Cortex of kidney (tissue), 1 donor: ENCODE measurements at places on chromosomes 11 and 22.

DNA sequence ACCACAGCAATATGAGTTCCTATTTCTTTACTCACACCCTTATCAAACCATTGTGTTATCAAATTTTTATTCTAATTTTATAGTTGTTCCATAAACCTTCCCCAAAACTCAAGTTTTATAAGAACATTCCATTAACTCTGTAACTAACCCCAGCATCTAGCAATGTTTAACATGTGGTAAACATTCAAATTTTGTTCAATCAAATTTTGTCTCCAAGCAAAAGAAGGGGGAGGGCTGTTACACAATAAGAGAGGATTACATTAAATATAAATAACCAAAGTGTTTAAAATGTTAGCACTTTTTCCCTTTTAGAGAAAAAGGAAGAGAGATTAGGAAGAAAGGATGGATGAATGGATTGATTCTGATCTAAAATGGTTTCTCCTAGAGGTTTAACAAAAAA lies 20.5 kb downstream of the RBFOX2 start:
- no peak for DNase-seq

GRCh38 chr22:44051961-44052360 lies 27.9 kb downstream of the PARVB start:
- DNase-seq, result no peak

GRCh38 chr22:36180038-36180880 lies 19.7 kb upstream of the APOL3 start:
- DNase-seq, result no peak

DNA sequence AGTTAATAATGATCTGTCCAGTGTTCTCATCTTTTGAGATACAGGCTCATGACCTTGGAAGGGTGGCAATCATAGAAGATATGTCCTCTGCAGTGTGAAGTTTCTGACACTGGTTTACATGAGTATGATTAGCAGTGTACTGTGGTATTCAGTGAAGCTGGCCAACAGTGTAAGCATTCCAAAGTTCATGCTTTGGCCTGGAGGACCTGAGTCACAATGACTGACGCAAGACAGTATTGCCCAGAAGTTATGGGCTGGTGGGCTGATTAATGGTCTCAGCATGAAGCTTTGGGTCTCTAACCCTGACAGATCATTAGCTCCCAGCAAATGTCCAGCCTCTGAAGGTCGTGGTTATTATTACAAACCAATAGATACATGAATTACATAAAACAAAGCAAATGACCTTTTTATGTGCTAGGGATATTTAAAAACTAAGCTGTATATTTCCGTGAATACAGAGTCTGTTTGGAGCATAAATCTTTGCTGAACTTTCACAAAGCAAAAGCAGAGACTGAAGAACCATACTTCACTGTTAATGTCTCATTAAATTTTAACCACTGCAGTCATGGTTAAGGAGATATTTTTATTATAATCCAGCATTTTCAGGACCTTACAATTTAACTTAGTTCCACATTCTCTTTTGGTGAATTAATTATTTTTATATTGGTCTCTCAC lies 28.3 kb upstream of the USP47 start:
- DNase-seq, result no peak

DNA sequence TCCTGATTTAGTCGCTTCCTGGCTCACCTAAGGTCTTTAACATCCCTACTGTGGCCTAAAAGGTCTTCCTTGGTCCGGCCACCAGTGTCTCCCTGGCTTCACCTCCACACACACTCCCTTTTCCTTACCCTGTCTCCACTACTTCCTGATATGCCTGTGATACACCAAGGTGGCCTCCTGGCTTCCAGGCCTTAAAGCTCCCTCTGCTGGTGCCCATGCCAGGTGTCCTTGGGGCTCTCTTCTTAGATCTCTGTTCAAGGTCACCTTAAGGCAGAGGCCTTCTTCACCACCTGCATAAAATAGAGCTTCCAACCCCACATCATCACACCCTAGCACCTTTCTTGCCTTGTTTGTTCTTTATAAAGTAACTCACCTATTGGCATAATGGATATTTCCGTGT lies 787.7 kb downstream of the NTM start:
- no peak for DNase-seq

DNA sequence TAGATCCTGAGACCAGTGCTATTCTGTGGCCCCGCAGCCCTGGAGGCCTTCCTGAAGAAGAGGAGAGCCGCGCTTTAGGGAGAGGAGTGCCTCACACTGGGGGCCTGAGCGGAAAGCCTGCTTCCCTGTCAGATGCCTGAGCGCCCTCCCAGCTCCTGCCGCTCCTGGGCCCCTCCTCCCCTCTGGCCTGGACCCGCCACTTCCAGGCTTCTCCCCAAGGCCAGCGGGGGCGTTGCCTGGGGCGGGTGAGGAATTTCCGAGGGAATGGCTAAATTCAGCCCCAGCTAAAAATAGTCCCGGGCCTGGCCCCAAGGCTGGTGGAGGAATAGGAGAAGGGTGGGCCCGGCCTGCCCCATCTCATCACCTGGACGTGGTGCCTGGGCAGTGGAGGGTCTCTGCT lies 15.4 kb downstream of the ARHGEF17 start:
- no peak for DNase-seq

GRCh38 chr22:25386538-25386884 lies 167.1 kb downstream of the CRYBB2 start:
- DNase-seq, result no peak

DNA sequence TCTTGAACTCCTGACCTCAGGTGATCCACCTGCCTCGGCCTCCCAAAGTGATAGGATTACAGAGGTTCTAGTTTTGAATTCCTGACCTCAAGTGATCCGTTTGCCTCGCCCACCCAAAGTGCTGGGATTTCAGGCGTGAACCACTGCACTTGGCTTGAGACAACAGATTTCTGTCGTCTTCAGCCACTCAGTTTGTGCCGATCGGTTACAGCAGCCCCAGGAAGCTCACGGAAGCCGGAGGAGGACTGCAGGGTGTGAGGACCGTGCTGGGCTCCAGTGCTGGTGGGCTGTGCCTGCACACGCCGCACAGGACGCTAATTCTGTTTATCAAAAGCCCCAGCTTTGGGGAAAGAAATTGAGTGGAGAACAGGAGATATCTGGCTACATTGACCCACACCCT lies 82.0 kb downstream of the CELSR1 start:
- DNase-seq, result no peak

DNA sequence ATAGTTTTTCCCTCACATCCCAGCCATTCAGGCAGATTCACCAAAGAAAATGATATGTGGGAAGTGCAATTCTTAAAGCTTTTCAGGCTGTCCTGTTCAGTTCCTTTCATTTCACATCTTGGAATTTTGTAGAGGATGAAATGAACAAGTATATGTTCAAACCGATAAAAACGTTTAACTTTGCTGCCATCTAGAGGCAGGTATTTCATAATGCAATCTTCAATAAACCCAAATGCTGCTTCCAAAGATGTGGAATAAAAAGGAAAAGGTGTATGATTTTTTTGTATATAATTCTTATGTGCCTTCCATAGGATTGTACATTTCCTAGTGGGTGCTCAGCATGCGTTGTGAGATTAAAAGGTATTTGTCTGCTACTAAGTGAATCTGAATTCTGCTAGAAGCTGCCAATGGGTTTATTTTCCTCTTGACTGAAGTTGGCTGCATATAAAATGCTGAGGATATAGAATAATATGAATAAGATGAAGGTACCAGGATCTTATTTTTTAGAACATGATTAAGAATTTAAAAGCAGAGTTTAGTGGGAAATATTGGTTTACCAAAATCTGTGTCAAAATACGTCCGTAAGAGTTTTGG lies 199.3 kb downstream of the PGR start:
- DNase-seq, result no peak

DNA sequence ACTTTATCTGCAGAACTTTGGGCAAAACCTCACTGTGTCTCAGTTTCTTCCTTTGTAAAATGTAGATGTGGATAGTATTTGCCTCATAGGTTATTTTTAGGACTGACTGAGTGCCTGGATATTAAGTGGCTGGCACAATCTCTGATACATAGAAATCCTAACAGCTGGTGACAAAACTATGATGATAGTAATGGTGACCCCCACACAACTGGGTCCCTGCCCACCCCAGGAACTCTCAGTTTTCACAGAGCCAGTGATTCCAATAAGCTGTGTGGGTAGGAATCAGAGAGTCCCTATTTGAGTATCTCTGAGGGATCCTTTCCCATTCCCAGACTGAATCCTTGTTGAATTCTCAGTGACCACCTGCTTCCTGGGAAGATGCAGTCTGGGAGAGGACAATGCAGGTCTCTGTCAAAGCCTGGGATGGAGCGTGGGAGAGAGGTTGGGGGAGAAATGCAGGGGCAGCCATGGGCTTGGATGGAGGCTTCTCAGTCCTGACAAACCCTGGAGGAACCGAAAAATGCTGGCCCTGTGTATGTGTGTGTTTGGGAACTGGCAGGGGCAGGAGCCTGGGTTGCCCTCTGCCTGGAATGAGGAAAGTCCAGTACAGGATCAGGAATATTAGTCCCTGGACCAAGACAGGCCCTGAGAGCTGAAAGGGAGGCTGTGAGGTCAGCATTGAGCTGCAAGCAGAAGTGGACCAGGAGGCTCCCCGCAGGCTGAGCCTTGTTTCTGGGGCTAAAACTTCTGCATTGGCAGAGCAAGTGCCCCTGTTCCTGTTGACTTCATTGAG lies 6.1 kb upstream of the P2RY6 start:
- DNase-seq, result no peak

- DNase-seq, result no peak
These were observed at the start of gene MRPL16 for GRCh38 chr11:59810189-59810910. Gene MRPL16 (minus strand): TSS chr11:59810778. CDS start chr11:59810658, 120 bp downstream.

GRCh38 chr11:83120327-83120726 lies 36.6 kb upstream of the PCF11 start:
- DNase-seq, result no peak

DNA sequence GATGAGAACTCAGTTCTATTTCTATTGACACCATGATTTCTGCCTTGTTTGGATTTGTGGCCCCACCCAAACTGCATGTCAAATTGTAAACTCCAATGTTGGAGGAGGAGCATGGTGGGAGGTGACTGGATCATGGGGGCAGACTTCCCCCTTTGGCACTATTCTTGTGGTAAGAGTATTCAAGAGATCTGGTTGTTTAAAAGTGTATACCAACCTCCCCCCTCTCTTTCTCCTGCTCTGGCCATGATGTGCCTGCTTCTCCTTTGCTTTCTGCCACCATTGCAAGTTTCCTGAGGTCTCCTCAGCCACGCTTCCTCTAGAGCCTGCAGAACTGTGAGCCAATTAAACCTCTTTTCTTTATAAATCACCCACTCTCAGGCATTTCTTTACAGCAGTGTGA lies 7.9 kb upstream of the FOXRED2 start:
- DNase-seq, result no peak

- DNase-seq, result no peak
These were observed 39.8 kb upstream of the MTNR1B start for GRCh38 chr11:92929653-92930052.

DNA sequence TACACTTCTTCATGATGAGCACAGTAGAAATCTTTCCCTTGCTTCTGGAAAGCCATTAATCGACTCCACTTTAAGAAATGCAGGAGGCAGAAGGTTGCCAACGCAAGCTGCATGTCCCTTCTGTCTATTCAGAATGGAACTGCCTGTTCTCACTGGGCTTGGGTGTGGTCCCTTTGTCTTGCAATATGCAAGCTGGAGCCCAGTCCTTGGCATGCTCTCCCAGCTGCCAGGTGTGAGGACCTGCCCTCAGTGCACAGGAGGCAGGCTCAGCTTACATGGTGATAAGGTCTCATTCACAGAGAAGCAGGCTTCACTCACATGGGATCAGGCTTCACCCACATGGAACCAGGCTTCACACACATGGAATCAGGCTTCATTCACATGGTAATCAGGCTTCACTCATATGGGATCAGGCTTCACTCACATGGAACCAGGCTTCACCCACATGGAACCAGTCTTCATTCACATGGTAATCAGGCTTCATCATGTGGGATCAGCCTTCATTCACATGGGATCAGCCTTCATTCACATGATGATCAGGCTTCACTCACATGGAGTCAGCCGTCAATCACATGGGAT lies 59.2 kb upstream of the USP47 start:
- no peak for DNase-seq

- no peak for DNase-seq
These were observed 11.8 kb upstream of the PDGFD start for GRCh38 chr11:104175769-104176168.

GRCh38 chr11:125069796-125070195 lies 6.7 kb downstream of the SLC37A2 start:
- no peak for DNase-seq

DNA sequence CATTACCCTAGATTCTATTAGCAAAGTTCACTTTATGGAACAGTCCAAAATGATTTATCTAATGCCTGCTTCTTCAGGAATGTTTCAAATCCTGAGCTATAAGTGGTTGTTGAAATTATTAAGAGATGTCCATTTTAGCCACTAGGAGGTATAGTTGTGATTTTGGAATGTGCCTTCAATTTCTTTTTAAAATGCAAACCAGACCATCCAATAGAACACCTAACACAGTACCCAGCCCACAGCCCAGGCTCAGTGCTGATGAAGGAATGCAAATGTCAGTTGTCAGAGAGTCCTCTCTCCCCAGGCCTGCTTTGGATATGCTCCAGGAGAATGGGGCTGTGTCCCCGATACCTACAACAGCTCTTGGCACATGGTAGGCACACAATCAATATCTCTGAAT lies 85.8 kb upstream of the E2F8 start:
- no peak for DNase-seq

- DNase-seq, result no peak
These were observed 1481.4 kb downstream of the BRD1 start for GRCh38 chr22:48346311-48346710.

DNA sequence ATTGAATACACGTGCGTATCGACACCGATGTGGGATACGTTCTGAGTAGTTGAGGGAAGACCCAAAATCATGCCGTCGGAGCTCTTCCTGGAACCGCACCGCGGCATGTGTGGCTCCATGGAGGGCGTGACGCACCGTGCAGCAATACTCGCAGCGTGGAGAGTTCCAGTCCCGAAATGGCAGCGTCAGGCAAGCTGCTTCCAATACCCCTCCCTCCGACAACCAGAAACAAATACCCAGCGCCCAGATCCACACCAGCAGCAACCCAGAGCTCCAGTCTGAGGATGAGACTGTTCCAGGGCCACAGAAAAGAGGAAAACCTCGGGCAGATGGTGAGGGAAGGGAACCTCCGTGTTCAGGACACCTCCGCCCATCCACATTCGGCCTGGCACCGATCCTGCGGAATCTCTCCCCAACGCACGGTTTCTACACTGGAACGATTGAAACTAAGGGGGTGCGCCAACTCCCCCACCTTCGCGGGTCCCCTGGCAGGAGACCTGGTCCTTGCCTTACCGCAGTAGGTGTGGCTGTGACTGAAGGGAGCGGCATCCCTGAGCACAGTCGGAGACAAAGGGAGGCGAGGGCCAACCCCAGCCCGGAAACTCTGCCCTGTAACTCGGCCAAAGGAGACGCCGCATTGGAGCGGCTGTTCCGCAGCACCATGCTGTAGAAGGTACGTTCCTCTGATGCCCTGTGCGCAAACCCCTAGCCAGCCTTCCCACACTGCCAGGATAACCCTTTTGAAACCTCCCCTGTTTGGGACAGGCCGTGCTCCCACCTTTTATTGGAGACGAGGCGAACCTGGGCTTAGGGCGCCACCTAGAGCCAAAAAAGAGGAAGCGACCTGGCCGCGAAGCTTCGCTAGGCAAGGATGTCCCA lies 28.2 kb downstream of the DBX1 start:
- no peak for DNase-seq
